Fibroblast of mammary gland (primary cell): ENCODE measurements at places on chromosomes 6 and 20.

- DNase-seq, result peak; percentile 78
These were observed 89.4 kb downstream of the GRM4 start for GRCh38 chr6:34056305-34057108.

- peak; percentile 84 for DNase-seq
These were observed 6.9 kb upstream of the MANBAL start for GRCh38 chr20:37282556-37282955.

DNA sequence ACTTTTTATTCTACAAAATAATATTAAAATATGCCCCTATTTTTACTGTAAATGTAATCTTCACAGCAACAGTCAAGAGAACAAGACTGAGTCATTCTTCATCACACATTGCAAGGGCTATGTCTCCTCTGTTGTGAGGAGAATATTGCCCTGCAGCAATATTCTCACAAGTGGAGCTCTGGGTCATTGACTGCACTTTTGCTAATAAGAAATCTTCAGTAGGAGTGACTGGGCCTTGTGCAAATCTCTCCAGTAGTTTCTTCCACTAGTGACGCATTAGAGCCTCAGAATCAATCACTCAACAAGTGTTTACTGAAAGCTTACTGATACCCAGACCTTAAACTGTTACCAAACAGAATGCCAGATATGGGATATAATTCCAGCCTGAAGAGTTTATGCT lies 49.1 kb downstream of the LAMA2 start:
- peak; percentile 18 for DNase-seq

- no peak for DNase-seq
These were observed 142.5 kb downstream of the KLHL32 start for GRCh38 chr6:97067045-97067444.

GRCh38 chr6:141483598-141484061 lies 649.1 kb upstream of the GJE1 start:
- DNase-seq, result peak; percentile 100

- peak; percentile 63 for DNase-seq
These were observed 34.8 kb upstream of the SIRPA start for GRCh38 chr20:1860446-1860845.

- no peak for DNase-seq
These were observed 2.6 kb upstream of the COL19A1 start for GRCh38 chr6:69863766-69864165.

- peak; percentile 73 for DNase-seq
These were observed 208.1 kb downstream of the UTRN start for GRCh38 chr6:144493035-144493910.

DNA sequence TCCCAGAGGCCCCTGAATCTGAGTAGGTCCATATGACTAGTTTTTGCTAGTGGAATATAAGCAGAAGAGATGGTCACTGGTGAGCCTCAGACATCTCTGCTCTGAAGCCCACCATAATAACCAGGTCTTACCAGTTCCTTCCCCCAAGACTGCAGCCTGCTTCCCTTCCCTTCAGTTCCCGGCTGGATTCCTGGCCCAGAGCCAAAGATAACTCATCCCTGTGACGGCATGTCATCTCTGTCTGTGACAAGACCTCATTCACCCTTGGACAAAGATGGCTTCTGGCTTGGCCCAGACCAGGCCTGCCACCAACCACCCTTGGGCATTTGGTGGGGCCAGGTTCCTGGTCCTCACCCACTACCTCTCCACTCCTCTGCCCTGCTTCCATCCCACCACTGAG lies 145.5 kb upstream of the TOP1 start:
- no peak for DNase-seq

DNA sequence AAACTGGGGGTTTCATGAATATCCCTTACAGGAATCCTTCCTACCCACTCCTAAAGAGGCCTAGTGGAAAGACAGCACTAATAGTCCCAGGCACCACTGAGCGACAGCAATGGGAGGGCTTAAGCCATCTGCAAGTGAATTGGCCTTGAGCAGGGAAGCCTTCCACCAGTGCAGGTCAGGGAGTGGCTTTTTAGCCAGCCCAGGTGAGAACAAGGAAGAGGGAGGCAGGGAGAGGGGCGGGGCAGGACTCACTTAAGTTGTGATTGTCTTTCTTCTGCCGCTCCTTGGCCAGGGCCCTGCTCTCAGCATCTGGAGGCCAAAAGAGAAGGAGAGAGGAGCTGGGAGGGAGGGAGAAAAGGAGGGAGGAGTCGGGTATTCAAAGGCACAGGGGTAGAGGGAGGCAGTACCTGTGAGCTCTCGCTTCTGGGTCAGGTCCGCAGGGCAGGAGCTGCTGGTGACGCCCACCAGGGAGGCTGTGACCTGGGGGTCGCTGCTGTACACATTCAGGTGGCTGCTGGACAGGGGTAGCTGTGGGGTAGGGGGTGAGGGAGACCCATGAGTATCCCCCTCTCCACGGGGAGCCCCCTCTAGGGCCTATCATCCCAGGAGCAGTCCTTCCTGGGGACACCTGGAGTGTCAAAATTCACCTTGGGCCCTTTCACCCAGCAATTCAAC lies 47.8 kb downstream of the TFEB start:
- DNase-seq, result no peak

GRCh38 chr20:23753589-23753988 lies 2.9 kb upstream of the CST1 start:
- peak; percentile 47 for DNase-seq

GRCh38 chr20:6213311-6213710 lies 90.5 kb upstream of the FERMT1 start:
- no peak for DNase-seq

DNA sequence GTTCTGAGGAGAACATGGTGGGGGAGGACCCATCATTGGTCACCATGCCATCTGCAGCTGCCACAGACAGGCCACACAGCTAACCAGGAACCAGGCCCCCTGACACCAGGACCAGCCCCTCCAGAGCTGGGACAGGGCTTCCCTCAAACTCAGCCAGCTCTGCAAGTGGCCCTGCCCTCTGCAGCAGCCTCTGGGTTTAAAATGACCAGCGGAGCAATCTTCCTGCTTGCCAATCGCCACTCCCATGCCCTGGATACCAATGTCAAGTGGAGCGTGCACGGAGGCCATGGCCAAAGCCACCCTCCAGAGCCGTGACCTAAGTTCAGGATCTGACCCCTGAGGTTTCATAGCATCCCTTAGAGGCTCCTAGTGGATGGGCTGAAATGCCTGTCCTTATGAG lies 199.4 kb downstream of the SYNDIG1 start:
- no peak for DNase-seq

DNA sequence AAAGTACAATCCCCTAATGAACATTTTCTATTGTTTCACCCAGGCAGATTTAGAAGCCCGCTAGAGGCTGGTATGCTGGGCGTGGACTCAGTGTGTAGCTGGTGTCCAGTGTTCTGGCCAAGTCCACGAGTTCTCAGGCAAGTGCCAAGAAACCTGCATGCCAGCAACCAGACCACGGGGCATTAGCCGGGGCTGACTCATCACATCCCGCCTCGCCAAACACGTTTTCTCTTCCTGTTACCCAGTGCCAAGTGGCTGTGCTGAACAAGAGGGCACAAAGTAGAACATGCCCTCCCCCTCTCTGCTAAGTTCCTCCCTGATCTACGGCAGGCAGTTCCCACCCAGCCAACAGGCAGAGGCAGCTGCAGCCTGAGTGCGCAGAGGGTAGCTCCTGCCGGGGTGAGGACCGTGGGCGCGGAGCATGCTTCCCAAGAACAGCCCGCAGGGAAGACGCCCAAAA lies 29.6 kb downstream of the RAMACL start:
- DNase-seq, result peak; percentile 91

GRCh38 chr20:43666376-43667328 lies at the start of gene MYBL2:
Gene MYBL2, plus strand, starts transcription at chr20:43667114. Its CDS starts 170 bp downstream, at chr20:43667284.
- peak; percentile 46 for DNase-seq
